WTC11 (cell line): ENCODE measurements at places on chromosomes 13 and 19. TPM values are rescaled to one million over a fixed set of nuclear protein-coding genes. Genes with fewer than 3 reads are reported as not detected.

The IGFLR1 gene
- total RNA-seq: 9.9 to 12.7 TPM (median 12.3 TPM) in 3 replicates

The FAM187B gene
- total RNA-seq: 0.16 to 0.20 TPM in 2 of 3 replicates, not detected in the other

DNA sequence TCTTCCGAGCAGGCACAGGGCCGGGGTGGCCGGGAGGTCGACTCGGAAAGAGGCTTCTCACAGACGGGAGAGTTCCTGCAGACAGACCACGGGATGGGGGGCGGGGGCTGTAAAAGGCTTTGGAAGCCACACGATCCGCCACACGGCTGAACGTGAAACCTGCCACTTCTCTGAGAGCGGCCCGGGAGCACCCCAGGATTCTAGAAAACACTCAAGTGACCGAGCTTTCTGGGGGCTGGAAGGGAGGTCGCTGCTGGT lies 15.6 kb upstream of the SLC39A3 start:
- no peak for DNase-seq
- H3K4me3 ChIP-seq: no peak overlapping the region
- H3K27ac ChIP-seq: no peak overlapping the region
- H3K36me3 ChIP-seq: peaks cover 35% of the 10 kb centered on the region

DNA sequence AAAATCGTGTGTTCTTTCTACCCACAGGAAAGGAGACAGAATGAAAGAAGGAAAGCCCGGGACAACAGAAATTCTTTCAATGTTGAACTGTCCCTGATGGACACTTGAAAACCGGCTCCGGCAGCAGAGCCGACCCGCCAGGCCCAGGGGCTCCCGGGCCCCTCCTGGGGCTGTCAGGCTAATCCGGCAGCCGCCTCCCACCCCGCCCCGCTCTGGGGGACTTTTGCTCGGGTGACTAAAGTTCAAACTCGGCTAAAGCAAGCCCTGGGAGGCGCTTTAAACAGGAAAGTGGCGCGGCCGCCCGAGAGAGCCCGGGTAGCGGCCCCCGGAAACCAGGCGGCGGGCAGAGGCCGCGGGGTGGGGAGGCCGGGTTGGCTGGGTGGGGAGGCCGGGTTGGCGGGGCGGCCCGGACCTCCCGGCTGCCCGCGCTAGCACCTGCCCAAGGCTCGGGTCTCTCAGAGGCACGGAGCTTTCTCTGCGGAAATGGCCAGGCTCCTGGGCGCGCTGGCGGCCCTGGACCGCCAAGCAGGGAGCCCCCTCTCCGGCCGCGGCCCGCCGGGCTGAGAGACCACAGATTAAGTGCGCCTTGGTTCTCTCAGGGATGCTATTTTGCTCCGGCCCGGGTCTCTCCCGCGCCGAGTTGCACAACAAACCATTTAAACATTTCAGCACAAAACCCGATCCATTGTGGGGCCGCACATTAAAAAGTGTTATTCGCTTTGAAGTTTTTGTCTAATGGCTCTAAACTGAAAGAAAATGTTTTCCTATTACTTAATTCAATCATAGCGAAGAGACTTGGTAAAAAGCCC lies 2.6 kb upstream of the GSX1 start:
- no peaks in the 10 kb centered on the region for H3K36me3 ChIP-seq
- H3K27ac ChIP-seq: no peak overlapping the region
- H3K4me3 ChIP-seq: peak overlapping the region; percentile 48

DNA sequence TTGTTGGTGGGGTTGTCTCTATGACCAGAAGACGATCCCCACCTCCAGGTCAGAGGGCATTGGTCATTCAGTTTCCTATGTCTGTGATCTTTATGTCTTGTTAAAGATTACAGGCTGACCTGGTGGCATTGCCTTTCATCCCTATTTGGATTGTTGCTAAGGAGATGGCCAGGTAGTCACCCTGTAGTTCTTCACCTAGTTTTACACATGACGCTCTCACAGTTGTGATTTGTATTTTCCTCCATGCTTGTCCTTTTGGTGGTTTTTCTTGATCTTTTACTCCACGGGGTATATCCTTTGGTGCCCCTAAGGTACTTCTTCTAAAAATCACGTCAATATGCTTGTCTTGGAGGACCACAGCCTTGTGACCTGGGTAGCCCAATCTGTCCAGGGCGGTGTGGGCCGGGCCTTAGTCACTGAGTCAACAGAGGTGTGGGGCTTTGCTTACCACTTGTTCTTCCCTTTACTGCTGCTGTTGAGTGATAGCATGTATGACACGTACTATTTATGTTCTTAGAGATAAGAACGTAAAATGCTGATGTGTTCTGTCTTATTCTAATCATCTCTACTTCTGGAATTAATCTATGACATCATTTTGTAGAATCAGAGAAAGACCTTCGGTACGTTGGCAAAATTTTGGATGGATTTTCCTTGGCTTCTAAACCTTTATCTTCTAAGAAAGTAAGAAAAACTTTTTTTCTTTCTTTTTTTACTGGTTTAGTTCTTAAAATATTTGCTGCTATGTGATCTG lies 20.1 kb downstream of the GPATCH1 start:
- DNase-seq: no peak
- peak overlapping the region; percentile 48; the same call in 1 of the 2 replicates for H3K27ac ChIP-seq
- no peaks in the 10 kb centered on the region for H3K27me3 ChIP-seq
- no peaks in the 10 kb centered on the region for H3K4me1 ChIP-seq

- H3K27me3 ChIP-seq: peaks cover 19% of the 10 kb centered on the region
- peak overlapping the region; percentile 97 for H3K27ac ChIP-seq
- H3K36me3 ChIP-seq: peaks cover 31% of the 10 kb centered on the region
- H3K4me1 ChIP-seq: peaks cover 12% of the 10 kb centered on the region
- peak overlapping the region; percentile 87 for H3K4me3 ChIP-seq
Observed at GRCh38 chr19:47256693-47257410, 527 bp downstream of the CCDC9 start.
